ENCODE measurements at places on chromosomes 13 and 19.
A peak's percentile ranks its signal among the peaks of the same experiment; 100 is the strongest.

GRCh38 chr13:98385606-98386005 is 191.3 kb downstream of the STK24 start:
- peak; percentile 20 for DNase-seq

GRCh38 chr19:10224337-10224736 is 6.8 kb downstream of the S1PR2 start:
- no peak for DNase-seq

DNA sequence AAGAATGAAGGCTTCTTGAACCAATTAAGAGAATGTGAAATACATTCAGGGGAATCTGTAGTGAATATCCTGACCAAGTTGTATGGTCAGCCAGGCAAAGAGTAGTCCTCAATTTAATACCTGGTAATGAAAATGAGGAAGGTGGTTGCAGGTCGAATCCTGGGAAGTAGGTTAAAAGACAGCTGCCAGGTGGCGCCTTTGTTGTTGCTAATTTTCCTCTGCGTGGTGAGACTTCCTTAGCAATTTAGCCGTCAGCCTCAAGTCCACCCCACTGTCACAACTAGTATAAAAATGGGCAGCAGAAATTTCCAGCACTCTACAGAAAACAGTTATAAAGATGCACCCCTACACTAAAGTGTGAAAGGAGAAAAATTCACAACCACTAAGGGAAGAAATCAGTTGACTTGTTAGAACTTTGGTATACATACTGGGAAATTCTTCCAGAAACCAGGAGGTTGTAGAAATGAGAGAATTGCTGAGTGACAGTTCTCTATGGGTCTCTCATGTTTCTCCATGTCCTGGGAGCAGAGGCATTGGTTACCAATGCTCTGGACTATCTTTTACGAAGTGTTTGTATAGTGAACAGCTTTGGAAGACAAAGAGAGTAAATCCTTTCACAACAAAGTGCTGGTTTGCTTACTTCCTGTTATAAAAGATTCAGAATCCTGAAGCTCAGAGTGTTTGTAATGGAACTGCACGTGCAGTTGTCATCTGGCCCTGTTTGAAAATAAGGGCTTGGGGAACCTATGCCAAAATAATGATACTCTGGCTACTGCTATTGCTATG is 235.9 kb downstream of the NHLRC3 start:
- no peak for DNase-seq

GRCh38 chr13:80572923-80573316 is 232.0 kb upstream of the SPRY2 start:
- no peak for DNase-seq

DNA sequence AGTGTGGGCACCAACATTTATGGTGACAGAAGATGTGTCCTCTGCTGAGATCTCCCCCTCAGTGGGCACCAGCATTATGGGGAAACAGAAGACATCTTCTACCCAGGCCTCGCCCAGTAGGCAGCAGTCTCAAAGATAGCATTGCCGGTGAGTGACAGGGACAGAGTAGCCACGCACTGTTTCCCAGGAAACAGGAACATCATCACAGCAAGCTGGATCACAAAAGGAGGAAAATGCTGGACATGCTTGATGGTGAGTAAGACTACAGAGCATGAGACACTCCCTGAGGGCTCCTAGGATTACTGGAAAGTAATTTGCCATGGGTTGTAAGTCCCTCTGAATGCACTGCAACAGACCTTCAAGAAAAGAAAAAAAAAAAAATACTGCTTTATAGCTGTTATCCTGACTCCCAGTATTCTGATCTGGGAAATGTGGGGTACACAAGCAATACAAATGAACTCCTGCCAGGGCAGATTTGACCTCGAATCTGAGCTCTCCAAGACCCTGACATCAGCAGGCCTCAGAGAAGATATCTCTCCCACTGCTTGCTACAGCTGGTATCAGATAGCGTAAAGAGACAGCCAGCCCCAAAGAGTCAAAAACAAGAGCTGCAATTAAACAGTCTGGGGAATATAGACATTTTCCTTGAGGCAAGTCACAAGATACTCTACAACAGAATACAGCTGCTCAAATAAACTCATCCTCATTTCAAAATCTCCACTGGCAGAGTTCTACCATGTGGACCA is 180.4 kb downstream of the RBM26 start:
- DNase-seq = no peak

GRCh38 chr13:101242720-101243119 is 173.6 kb downstream of the NALCN start:
- no peak for DNase-seq

DNA sequence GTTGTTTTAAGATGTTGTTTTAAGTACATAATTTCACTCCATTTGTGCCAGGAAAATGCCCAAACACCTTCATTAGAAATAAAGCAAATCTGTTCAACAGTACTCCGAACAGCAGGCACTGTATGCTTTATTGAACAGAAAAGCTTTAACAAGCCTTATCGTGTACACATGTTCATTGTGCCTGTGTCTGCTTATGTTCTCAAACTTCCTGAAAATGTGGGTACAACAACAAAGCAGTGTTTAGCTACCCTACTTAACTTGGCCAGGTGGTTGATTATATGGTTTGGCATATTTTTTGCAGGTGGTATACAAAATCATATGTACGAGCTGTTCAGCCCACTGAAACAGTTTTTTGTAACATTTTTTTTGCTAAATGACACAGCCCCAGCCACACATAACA is 718.0 kb downstream of the DACH1 start:
- DNase-seq = no peak

DNA sequence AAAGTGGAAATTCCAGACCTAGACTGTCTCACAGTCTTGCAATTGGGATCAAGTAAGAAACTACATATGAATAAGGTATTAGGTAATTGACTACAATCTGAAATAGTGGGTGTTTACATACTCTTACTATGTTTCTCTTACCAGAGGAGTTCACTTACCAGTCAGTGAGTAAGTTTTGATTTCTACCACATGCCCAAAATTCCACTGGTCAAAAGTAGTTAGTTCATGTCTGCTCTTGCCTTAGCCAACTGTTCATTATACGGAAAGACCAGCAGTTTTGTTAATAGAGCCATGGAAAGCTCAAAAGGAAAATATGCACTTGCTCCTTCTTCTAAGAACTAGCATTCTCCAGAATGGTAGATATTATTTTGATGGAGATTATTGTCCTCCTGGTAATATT is 490.8 kb downstream of the RFC3 start:
- no peak for DNase-seq

DNA sequence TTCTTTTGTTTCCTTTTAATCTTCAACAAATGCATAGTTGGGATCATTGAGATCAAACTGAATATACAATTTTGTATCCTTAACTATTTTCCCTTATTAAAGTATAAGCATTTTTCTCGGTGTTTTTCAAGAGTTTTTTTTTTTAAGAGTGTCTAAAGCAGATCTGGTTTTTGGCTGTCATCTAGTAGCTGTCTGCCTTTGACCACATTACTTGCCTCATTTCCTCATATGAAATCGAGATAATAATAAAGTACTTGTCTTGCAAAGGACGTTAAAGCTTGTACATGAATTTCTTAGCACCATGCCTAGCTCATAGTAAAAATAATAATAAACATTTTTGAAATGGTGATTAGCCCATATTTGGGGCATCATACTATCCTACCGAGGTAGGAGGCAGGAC is 121.2 kb downstream of the PDS5B start:
- no peak for DNase-seq
